ENCODE measurements at places on chromosomes 4 and X.

GRCh38 chrX:150692831-150693724, at the start of gene MTMR1:
TSS of gene MTMR1 (plus strand) at chrX:150693396. CDS start at chrX:150693531, 135 bp downstream.
- DNase-seq, result no peak

DNA sequence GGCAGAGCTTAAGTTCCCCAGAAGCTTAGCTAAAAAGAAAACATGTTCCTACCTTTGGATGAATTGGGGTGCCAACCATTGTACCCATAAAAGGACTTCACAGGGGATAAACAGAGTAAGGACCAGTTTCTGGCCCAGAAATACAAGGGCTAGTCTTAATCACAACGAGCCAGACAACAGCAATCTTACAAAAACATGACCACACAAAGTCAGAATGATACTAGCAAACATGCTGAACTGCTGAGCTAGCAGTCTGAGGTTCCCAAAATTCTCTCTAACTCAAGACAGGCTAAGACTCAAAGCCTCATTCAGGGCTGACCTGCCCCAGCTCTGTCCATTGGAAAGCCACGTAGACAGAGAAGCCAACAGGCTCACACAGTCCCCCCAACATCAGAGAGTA, 40.3 kb downstream of the ATP11C start:
- DNase-seq, result no peak

GRCh38 chrX:75366861-75367260, 93.0 kb downstream of the UPRT start:
- DNase-seq, result no peak

GRCh38 chrX:33307911-33308354, 96.6 kb upstream of the DMD start:
- DNase-seq, result no peak

- DNase-seq, result no peak
Measured at GRCh38 chr4:84677995-84678394, 95.1 kb downstream of the CDS1 start.

DNA sequence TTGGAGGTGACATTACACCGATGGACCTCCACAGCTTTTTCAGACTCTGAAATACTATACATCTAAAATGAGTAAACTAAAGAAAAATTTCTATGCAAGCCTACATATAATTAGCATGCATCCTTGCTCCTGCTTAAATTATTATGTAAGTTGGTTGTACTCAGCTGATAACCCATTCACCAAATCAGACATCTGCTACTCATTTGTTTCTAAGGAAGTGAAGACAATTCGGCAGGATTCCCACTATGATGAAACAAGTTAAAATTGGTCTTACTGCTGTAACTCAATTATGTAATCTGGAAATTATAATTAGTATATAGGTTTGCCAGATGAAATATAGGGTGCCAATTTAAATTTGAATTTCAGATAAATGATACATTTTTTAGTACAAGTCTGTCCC, 59.5 kb upstream of the FGF13 start:
- DNase-seq, result no peak

DNA sequence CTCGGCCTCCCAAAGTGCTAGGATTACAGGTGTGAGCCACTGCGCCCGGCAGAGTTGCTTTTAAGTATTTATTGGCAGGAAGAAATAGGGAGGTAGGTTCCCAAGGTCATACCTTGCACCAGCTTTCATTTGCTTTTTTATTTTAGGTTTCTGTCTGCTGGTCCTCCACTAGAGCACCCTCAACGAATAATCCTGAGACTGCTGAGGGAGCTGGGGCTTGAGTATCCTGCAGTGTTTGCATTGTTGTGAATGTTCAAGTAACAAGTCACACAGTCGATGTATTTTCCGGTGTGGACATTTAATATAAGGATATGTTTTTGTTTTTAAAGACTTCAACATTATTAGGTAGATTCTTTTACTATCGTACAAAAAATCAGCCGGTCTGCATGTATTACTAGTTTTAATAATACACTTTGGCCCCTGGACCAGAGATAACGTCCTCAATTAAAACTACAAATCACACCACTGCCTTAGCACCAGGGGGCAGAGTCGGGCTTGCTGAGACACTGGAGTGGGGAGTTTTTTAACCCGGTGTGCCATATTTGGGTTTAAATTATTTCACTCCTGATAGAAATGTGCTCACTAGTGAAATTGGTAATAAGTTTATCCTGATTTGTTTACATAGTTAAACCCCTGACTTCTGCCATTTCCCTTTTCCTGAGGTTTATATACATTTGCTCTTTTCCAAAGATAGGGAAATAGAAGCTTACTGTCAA, 11.6 kb downstream of the SMIM20 start:
- DNase-seq, result no peak

DNA sequence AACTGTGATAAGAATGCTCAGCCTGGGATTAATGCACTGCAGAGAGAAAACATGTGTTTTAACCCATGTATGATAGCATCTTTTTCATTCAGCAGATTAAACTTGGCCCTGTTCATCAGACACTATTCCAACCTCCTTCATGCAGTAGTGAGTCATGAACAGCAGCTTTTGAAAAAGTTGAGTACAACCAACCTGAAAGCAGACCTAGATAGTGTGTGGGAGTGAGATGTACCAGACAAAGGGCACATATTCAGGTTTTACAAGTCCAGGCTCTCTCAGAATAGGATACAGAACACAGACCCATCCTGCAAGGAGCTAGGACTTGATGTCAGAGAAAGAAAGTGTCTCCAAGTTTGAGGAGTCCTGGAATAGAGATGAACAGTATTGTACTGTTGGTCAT, 237.3 kb upstream of the STS start:
- DNase-seq, result no peak

- DNase-seq, result no peak
Measured at GRCh38 chr4:172892300-172892699, 276.3 kb upstream of the GALNT7 start.

GRCh38 chrX:95291561-95291960, 1393.1 kb upstream of the DIAPH2 start:
- no peak for DNase-seq

GRCh38 chrX:124736553-124737270, 390.3 kb downstream of the SH2D1A start:
- DNase-seq, result no peak

- no peak for DNase-seq
Measured at GRCh38 chr4:151850791-151851213, 90.0 kb upstream of the GATB start.

- no peak for DNase-seq
Measured at GRCh38 chr4:120481756-120482155, 415.1 kb upstream of the MAD2L1 start.

- DNase-seq, result no peak
Measured at GRCh38 chr4:118344801-118345200, 8.0 kb downstream of the PRSS12 start.

Measured in H4 (cell line).